ENCODE measurements at places on chromosomes 1 and 21.
A peak's percentile ranks its signal among the peaks of the same experiment; 100 is the strongest.

DNA sequence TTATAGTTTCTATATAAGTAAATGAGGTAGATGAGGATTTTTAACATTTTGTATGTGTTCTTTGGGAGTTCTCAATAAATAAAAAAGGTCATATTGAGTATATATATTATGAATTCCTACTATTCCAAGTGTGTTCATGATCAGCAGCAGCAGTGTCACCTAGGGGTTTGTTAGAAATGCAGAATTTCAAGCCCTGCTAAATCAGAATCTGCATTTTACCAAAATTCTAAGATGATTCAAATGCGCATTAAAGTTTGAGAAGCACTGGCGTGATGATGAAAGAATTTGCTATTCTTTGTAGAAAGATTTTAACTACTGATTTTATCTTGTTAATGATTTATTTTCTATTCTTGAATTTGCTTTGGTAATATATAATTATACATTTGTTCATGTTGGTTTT is 28.7 kb downstream of the F3 start:
- no peak for DNase-seq

DNA sequence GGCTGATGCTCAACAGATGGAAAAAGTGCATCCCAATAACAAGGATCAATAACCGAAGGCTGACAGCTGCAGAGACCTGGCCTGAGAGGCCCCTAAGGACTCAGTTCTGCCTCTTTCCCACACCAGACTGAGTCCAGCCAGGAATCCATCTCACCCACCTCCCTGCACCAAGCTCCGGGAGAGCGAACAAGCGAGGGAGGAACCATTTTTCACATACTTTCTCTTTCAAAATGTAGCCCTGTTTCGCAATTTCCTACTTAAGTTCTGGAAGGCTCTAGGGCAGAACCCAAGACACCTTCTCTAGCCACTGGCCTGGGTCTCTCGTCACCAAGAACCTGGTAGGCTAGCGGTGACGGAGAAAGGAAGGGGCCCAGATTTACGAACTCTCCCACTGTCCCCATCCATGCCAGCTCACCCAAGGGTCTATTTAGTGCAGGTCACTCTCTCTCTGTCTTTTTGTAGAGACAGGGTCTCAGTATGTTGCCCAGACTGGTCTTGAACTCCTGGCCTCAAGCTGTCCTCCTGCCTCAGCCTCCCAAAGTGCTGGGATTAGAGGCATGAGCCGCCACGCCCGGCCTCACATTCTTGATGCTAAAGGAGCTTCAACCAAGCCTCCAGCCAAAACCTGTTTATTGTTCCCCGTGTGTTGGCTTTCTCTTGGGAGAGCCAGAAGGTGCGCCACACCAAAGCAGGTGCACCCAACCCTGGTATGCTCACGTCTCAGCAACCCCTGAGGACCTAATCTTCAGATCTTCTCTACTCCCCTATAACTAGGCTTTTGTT is 10.9 kb upstream of the GNL2 start:
- DNase-seq = no peak

DNA sequence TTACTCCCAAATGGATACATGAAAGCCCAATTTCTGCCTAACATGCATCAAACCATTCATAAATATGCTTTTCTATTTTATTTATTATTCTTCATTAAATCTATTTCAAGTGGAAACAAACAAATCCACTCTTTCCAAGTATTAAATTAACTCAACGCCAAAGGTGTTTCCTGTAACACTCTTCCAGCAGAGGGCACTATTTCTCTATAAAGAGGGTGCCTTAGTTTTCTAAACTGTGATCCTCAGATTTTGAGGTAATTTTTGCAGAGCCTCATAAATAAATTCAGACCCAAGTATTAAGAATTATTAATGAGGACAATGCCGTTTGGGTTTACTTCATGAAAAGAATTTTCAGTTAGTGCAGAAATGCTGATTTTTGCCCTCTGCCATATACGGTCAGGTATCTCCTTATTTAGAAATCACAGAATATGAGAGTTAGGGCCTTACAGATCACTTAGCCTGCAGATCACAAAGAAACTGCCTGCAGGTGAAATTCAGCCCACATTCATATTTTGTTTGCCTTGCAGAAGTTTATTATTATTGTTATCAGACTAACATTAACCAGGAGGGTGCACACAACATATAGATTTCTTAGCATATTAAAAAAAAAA is 40.1 kb upstream of the MYSM1 start:
- DNase-seq = no peak

DNA sequence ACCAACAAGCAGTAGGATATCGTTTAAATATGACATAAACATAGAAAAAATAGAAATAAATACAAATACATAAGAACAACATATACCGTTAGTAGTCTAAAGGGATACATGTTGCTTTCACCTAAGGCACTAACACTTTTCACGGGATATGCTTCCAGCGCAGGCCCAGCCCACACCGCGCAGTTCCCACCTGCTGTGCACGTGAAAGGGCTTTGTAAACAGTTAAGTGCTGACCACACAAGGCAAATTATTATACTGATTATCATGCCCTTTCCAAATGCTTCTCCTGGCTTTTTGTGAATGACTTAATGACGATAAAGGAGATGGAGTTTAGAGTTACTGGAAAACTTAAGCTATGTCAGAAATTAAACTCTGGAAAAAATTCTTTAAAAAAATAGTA is 11.3 kb upstream of the IL22RA1 start:
- DNase-seq = no peak

GRCh38 chr1:169933984-169934725 is 40.5 kb upstream of the SCYL3 start:
- no peak for DNase-seq

DNA sequence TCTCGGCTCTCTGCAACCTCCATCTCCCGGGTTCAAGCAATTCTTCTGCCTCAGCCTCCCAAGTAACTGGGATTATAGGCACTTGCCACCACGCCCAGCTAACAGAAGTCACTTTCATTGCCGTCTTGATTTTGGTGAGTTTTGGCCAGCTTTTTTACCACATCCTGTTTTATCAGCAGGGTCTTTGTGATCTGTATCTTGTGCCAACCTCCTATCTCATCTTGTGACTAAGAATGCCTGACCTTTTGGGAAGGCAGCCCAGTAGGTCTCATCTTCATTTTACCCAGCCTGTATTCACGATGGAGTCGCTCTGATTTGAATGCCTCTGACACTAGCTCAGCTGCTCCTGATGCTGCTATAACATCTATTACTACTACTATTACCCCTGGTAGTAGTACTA is 46.8 kb upstream of the BARHL2 start:
- DNase-seq = no peak

- DNase-seq = peak; percentile 3
Measured at GRCh38 chr1:42358791-42359190, 21.8 kb upstream of the RIMKLA start.

DNA sequence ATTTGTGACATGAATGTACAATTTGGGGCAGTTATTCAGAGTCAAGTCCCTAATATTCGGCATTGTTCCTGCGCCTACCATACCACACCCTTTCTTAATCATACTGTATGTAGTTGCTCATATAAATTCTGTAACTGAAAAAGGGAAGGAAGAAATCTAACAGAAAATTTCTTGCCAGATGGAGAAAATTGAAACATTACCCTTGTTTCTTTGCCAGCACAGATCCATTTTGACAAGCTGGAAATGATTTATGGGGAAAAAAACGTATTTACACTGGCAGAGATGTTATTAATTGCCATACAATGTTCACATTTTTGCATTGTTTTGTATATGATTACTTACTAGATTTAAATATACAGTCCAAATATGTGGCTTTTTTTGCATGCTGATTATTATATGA is 363.8 kb upstream of the PKN2 start:
- DNase-seq = no peak

DNA sequence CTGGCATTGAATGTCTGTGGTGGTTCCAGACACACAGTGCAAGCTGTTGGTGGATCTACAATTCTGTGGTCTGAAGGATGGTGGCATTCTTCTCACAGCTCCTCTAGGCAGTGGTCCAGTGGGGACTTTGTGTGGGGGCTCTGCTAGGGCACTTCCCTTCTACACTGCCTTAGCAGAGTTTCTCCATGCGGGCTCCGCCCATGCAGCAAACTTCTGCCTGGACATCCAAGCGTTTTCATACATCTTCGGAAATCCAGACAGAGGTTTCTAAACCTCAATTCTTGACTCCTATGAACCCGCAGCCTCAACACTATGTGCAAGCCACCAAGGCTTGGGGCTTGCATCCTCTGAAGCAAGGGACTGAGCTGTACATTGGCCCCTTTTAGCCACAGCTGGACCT is 43.0 kb downstream of the RGS18 start:
- no peak for DNase-seq

DNA sequence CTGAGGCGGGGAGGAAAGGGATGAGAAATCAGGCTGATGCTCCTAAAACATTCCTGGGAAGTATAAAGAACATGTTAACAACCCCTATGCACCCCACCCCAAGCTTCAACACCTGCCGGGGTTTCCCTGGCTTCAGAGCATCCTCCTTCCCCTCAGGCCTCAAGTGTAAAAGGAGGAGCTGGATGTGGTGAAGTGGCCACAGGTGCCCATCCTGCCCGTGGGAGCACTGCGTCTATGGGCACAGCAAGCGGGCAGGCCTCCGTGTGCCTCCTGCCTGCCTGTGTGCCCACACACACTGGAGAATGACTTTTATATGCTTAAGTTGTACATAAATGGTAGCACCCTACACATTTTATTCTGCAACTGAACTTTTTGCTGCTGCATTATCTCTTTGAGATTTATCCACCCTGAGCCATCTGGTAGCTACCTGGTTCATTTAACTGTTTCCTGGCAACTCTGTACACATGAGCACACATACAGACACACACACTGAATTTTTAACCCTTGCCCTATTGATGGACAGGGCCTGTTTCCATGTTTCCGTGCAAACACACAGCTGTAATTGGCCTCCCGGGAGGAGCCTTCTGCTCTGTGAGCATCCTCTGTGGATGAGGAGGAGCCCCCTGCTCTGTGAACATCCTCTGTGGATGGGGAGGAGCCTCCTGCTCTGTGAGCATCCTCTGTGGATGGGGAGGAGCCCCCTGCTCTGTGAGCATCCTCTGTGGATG is 13.4 kb upstream of the FTCD start:
- DNase-seq = no peak

- DNase-seq = no peak
Measured at GRCh38 chr1:91609551-91609950, 108.9 kb downstream of the CDC7 start.
